ENCODE measurements at places on chromosomes 2 and 18.

DNA sequence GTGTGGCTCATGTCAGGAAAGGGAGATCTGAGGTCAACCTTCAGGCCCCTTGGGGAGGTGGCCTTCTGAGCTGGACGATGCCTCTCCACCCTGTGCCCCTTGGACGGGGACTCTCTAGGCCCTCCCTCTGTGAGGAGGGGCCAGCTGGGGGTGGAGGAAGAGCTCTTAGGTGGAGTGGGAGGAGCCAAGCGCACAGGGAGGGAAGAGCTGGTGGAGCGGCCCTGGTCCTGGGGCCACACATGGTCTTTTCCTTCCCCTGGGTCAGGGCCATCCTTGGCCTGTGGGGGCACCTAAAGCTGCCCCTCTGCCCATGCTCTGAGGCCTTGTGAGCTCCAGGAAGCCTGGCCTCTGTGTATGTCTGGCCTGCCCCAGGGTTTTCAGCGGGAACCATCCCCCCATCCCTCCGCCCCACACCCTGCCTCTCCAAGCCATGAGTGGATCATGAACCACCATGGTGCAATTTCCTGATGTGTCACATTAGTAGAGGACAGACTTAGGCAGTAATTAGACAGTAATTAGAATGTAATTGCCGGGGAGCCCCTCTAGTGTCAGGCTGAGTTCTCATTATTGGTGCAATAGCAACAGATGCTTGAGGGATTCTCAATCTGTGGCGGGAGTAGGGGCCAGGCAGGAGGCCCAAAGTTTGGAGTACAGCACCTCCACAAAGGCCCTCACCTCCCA lies 63.0 kb downstream of the GLI2 start:
- no peak for DNase-seq

- DNase-seq: no peak
Observed at GRCh38 chr2:170262343-170262742, 84.4 kb downstream of the MYO3B start.

DNA sequence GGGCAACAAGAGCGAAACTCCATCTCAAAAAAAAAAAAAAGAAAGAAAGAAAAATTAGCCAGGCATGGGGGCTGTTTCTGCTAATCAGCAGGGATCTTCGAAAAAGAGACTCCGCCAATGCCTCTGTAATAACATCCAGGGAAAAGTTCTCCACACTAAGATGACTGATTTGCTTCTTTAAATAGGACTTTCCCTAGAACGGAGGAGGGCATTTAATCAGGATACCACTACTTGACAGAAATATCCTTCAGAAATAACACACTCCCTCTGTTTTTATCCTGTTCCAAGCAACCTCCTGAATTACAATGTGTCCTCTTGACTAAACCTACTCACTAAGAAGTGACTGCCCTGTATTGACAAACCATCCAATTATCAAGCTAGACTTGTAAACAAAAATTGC lies 21.7 kb downstream of the REV1 start:
- no peak for DNase-seq

DNA sequence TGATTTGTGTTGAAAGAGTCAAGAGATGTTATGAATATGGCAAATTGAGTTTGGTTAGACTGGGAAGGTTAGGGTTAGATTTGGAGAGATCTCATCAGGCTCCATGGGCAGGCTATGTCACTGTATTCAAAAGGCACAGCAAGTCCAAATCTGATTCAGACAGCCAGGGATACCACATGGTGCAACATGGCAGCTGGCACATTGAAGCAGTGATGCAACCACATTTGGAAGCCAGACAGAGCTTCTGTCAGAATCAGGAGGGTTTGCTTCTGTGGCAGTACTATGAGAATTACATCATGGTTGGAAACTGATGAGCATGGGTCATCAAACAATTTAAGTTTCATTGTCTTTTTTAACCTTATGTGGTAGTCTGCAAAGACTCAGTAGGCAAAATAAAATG lies 772.2 kb downstream of the SUCLG1 start:
- DNase-seq: no peak

DNA sequence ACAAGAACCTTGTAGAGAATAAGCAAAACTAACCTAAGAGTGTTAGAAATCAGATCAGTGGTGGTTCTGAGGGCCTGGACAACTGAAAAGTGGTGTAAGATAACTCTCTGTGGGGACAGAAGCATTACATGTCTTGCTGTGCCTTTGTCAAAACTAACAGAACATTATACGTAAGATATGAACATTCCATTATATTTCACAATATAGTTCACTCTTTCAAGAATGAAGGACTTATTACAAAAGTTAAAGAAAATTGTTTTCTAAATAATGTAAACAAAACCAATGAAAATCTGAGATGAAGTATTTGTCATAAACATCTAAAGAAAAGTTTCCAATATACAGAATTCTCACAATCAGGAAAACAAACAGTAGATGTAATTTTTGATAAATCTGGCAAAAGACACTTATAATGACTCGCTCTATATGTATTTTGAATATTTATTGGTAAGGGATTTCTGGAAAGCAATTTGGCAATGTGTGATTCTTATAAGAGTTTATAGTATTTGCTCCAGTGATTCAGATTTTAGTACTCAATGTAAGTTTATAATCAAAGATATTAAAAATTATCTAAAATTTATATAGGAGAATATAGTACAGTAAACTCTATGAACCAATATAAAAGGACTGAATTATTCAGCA lies 258.4 kb downstream of the CD226 start:
- no peak for DNase-seq

DNA sequence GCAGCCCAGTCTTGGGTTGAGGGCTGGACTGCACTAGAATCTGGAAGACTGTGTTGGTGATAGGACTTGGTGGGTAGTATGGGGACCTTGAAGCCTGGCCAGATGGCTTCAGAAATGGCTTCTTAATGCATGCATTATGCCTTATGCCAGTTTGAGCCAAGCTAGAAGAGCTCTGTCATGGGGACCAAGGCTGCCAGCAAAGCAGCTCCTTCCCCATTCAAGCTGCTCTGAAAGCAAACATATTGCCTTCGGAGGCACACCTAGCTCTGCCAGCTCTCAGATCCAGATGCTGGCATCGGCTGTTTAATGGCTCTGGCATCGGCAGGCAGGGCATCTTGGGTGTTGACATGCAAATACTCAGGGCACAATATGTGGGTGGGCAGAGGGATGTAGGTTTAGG lies 59.0 kb upstream of the IGFBP5 start:
- DNase-seq: no peak

GRCh38 chr2:21260311-21260710 lies 136.5 kb downstream of the TDRD15 start:
- no peak for DNase-seq

GRCh38 chr2:122999821-123000220 lies 1025.3 kb upstream of the CNTNAP5 start:
- DNase-seq: no peak

DNA sequence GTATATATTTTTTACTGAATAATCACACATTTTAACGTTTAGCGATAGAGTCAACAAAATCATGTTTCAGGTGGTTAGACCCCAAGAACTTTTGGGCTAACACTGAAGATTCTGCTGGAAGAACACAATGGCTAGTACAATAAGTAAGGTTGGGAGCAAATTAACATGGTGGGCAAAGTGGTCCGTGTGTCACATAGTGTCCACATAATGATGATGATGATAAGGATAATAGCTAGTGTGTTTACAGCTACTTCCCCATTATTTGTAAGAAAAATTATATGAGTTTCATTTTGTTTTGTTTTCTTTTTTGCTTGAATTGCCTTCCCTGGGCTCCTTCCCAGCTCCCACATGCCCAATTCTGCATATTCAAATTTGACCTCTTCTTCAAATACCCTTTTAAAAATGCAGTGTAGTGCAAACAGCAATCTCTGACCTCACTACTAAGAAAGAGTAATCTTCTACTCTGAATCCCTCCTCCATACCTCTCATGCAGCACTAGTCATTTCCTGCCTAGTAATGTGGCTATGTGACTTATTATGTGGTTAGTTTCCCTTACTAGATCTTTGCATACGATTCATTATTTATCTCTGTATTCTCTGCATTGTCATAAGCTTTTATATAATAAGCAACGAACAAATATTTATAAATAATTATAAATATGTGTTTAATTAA lies 16.9 kb upstream of the VPS54 start:
- peak; percentile 59 for DNase-seq

DNA sequence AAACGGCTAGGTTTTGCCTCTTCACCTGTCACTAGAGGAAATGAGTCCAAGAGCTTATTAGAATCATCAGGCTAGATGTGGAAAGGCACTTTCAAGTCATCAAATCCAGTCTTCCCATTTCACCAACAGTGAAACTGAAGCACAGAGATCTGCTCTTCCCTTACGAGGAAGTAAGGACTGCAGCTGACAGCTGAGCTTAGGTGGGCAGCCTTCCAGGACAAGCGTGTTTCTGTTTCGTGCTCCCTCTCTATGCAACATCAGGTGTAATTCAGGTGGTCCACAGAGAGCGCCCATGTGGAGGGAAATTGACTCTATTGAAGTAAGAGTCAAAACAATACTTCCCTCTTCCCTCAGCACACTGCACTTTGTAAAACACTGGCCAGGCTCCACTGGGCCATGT lies 5.5 kb downstream of the CYRIA start:
- no peak for DNase-seq

DNA sequence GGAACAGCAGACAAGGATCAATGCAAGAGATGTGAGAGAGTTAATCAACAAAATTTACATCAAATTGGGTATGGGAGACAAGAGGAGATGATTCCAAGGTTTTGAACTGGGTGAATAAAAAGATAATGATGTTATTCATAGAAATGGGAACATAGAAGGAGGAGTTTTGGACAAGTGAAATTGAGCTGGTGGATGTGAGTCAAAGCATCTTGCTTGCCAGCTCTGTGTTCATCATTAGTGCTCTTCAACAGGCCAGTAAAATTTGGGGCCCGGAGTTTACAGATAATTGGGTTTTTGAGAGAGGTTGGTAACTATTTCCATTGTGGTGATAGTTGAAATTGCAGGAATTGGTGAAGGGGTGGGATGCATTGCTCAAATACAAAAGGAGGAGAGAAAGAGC lies 69.9 kb upstream of the CAVIN2 start:
- DNase-seq: no peak

GRCh38 chr2:96396095-96396494 lies 60.5 kb downstream of the NCAPH start:
- DNase-seq: no peak

- no peak for DNase-seq
Observed at GRCh38 chr2:177929662-177930522, 142.7 kb downstream of the PDE11A start.

DNA sequence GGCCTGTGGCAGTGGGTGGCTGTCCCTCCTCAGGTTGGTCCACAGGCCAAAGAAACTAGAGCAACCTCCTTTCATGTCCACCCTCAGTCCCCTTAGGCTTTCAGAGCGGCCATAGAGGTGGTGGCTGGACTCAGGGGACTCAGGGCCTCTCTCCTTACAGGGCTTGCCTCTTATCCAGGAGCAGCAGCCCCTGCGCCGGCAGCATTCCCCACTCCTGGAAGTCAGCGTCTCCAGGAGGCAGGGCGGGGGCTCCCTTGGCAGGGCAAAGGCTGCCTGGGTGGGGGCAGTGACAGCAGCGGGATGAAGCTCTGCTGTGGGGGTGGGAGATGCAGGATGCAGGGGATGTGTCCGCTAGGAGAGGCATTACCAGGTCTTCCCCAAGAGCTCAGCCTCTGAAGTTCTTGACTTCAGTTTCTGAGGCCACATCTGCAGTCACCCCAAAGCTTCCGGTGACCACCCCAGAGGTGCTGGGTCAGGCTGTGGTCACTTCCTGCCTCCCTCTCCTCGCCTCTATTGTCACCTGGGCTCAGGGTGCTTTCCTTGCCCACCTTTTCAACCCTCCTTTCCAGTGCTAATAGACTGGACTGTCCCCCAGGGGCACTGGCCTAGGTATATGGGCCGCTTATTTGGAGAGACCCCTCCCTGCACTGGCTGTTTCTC lies 8.6 kb upstream of the GPR55 start:
- no peak for DNase-seq

DNA sequence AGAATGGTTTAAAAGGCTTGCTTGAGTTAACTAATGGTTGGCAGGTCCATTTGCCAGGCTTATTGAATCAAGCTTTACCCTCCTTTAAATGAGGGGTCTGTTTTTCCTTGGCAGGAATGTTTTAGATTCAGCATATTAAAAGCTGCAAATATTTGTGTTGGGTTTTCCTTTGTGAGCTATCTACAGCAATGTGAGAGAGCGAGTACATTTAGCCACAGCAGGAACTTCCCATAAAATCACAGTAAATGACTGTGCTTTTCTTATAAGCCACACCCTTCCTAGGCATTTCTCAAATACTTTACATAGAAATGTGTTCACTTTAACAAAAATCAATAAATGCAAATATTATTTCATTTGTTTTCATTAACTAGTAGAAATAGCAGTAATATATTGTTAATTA lies 23.9 kb downstream of the CALCRL start:
- DNase-seq: no peak
